ENCODE measurements at places on chromosomes 11 and 22.

DNA sequence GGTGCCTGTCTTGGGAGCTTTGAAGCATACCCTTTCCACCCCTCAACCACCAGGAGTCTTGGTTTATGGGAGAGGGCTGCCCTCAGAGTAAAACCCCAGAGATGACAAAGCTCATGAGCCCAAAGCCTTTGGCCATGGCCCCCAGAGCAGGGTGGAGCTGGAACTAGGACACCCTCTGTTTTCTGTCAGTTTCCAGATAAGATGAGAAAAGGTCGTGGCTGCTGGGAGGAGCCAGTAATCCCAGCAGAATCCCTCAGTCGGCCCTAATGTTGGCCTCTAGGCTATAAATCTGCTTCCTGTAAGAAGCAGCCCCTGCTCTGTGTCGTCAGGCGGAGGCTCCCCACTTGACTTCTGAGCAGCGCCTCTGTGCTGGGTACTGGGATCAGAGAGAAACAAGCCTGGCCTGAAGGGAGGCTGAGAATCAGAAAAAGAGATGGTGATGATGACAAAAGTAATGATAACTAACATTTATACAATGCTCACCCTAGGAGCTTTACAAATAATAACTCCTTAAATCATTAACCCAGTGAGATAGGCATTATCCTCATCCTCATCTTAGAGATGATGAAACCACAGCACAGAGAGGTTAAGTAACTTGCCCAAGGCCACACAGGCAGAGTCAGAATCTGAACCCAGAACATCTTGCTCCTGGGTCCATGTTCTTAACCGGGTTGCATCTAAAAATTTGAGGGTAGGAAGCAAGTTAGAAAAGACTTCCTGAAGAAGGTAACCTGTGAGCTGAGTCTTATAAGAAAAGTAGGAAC lies 471.4 kb downstream of the SOX6 start:
- no peak for DNase-seq

GRCh38 chr11:107257710-107258109 lies 199.9 kb downstream of the CWF19L2 start:
- DNase-seq = no peak

DNA sequence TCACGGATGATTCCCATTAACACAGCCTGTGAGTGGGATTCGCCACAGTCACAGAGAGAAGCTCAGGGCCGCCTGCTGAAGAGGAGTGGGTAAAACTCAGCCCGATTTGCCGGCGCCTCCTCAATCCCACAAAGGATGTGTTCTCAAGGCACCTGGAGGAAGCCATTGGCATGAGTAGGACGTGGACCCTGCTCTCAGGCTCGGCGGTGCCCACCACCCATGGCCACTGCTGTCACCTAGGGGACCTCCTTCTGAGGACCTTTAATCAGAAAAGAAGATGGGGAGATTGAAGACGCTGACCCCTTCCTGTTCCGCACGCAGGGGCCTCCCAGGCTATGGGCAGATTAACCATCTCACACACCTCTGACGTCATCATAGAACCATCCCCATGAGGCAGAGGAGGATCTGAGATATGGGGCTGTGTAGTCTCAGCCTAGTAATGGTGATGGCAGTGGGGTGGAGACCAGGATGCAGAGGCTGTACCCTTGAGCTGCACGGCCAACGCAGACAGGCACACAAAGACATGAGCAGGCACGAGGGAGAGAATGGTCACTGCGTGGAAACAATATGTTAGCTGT lies 571.8 kb downstream of the BRD1 start:
- no peak for DNase-seq

GRCh38 chr11:74988541-74989259 lies at the start of gene NEU3:
NEU3 (plus strand) TSS chr11:74988933; CDS start chr11:74989061, 128 bp downstream.
- peak; percentile 61 for DNase-seq

GRCh38 chr11:26551186-26551801 lies 20.8 kb downstream of the MUC15 start:
- no peak for DNase-seq

DNA sequence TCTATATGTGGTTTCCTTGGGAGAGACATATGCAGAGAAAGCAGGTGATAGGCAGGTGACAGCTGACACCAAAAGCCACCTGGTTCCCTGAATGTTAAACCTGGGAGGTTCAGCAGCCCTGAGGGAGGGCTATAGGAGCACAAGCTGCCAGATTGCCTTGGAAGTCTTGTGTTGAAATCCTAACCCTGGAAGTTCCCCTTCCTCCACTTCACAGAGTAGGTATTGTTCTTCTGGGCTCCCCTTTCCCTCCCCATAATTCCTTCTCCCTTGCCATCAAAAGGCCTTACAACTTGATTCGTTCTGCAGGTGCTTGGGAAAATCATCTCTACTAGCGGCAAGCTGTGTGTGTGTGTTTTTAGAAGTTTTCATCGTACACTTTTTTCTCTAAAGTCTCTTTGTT lies 5.4 kb downstream of the LDLRAD3 start:
- DNase-seq = no peak

GRCh38 chr11:23502826-23503225 lies 642.6 kb upstream of the CCDC179 start:
- no peak for DNase-seq

- DNase-seq = no peak
These were observed 120.8 kb upstream of the ARHGAP20 start for GRCh38 chr11:110833033-110833484.

- DNase-seq = no peak
These were observed 55.9 kb downstream of the ADAMTS15 start for GRCh38 chr11:130504317-130504716.

DNA sequence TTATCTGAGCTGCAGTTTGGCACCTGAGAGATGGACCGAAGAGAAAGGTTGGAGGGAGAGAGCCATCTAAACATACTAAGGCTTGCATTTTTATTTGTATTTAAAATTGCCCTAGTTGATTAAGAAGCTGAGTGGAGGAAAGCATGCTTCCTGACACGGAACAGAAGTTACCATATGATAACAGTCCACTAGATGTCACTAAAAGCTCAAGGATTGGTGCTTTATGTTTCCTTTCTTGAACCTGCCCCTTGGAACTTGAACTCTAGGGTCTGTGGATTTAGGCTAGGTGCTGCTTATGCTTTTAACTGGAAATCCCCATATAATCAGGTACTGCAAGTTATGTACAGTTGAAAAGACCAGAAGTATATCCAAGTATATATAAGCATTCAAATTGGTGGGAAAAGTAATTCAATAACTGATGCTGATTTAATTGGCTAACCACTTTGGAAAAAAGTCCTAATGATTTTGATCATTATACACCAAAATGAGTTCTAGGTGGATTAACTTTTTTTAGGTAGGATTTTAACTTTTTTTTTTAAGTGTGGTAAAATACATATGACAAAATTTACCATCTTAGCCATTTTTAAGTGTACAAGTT lies 9.5 kb downstream of the RBMXL2 start:
- DNase-seq = no peak
